ENCODE measurements at places on chromosomes 5 and 9.

GRCh38 chr9:8188723-8189407, 389.3 kb upstream of the DMAC1 start:
- DNase-seq, result peak; percentile 91

- no peak for DNase-seq
These were observed 430 bp upstream of the MSH3 start for GRCh38 chr5:80654054-80654390.

GRCh38 chr5:25489834-25490538, 845.2 kb upstream of the CDH10 start:
- DNase-seq, result no peak

DNA sequence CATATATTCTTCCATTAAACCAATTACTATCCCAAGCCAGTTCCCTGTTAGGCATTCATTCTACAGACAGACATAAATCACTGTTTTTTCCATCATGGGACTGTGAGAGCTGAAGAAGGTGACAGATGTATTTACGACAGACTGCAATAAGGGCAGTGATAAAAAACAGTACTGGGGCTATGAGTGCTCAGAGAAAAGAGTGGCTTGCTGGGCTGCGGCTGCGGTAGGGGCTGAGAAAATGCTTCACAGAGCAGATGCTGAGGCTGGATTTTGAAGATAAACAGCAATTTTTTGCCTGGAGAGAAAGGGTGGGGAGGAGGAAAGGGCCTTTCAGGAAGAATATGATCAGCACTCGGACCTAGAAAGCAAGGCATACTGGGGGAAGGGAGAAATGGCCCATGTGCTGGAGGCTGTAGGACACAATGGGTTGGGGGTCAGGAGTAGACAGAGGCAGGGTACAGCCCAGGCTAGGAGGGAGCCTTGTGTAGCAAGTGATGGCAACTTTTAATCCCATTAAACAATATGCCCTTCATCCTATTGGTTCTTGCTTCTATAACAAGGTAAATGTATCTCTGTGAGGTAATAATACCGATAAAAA, 279.3 kb downstream of the ASTN2 start:
- no peak for DNase-seq

DNA sequence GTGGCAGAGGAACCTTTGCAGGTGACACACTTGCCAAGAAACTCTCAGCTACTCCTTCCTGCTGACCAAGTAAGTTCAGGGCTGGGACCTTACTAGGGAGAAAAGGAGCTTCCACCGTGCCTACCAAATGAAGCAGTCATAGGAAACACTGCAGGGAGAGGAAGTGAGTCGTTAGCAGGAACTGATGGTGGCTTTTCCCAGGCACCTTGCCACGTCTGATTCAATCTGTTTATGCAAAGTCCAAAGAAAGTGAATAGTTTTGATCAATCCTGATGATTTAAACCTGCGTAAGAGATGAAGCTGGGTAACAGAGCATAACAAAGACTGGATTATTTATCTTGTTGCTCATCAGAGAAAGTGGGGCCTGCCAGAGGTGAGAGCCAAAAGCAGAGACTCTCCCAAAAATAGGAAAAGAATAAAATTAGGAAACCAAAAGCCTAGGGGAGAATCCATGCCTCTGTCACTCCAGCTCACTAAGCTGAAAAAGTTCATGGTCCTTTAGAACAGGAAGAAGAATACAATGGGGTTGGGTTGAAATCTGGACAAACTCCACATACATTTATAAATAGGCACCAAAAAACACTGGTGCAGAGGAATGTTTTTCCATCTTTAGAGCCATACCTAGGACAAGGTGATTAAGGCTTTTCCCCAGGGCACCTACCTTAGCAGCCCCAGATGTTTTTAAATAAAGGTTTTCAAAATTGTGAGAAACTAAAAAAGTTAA, 9.3 kb upstream of the PFDN1 start:
- DNase-seq, result no peak

DNA sequence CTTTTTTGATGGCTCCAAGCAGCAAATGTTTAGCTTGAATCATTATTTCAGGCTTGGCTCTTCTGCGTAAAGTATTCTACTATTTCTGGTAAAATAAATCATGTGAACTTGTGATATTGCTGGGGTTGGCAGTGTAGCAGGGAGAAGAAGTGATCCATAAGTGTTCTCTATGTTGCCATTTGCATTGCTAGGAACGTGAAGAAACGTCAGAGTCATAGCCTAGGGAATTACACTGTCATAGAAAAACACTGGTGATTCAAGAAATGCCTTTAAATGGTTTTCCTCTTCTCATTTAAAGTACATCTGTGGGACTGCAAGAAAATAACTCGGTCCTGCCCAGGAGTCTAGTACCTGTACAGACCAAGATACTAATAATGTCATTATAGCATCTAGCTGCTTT, 162.3 kb downstream of the PBX3 start:
- no peak for DNase-seq

GRCh38 chr5:149166128-149166527, 24.8 kb downstream of the ABLIM3 start:
- no peak for DNase-seq

DNA sequence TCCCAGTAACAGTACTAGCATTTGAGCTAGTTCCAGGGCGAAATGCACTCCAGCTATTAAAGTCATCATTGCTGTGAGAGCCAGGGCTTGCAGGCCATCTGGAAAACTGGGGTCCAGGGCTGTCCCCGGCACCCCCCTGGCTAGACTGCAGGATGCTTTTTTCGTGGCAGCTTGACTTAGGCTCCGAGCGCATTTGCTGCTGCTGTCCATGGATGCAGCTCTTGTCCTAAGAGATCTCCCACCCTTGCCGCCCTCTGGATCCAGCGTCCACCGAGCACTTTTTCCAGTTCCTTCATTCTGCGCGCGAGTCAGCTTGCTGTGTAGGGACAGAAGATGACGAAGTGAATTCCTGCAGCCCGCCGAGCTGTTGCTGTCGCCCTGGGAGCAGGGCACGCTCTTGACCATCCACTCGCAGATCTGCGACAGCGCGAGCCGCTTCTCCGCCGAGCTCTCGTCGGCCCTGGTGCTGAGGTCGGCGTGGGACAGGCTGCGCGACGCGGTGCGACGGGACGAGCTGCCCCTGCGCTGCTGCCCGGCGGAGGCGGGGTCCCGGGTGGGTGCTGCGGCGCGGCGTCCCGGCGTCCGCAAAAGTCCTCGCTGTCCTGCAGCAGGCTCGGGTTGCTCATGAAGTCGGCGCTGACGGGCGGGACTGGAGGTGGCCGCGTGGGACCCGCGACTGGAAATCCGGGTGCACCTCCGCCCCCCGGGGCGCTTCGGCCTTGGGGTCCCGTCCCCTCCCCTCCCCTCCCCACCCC, 30.7 kb downstream of the OR2V1 start:
- no peak for DNase-seq

DNA sequence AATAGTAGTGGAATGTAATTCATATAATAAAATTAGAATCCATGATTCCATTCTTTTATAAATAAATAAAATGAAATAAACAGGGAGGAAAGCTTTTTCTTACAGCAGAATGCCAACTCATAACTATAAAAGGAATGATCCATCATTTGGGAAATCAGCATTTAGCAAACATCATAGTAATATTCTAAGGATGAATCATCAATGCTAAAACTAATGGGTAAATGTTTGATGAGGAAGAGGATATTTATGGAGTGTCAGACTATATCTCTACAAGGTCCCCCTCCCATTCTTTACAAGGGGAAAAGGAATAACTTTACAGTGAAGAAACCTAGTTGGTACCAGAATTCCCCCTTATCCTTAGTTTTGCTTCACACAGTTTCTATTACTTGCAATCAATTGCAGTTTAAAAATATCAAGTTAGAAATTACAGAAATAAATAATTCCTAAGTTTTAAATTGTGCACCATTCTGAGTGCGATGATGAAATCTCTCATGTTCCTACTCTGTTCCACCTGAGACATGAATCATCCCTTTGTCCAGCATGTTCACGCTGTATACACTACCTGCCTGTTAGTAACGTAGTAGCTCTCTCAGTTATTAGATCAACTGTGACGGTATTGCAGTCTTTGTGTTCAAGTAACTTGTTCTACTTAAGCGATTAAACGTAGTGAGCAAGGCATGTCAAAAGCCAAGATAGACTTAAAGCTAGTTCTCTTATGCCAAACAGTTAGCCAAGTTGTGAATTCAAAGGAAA, 14.2 kb upstream of the JAKMIP2 start:
- no peak for DNase-seq

DNA sequence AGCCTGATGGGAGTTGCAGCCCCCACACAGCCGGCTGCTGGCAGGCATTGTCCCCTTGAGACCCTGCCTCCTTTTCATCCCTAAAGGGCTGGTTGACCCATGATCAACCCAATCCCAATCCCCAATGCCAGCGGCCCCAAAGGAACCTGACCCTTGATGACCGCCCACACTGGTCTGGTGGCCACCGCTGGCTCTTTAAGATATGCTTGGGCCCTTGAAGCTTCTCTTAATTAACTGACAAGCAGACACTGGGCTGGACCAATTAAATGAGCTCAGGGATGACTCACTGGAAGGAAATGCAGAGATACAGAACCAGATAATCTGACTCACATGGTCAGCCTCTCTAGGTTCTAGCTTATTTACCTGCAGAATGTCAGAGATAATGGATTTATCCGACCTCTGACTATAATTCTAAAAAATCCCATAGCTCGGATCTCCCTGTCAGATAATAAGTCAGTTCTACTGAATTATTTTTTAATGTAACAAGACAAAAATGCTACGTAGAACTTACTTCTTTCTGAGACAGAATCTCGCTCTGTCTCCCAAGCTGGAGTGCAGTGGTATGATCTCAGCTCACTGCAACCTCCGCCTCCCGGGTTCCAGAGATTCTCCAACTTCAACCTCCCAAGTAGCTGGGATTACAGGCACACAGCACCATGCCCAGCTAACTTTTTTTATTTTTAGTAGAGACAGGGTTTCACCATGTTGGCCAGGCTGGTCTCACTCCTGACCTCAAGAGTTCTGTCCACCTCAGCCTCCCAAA, 11.1 kb upstream of the MLANA start:
- DNase-seq, result no peak

DNA sequence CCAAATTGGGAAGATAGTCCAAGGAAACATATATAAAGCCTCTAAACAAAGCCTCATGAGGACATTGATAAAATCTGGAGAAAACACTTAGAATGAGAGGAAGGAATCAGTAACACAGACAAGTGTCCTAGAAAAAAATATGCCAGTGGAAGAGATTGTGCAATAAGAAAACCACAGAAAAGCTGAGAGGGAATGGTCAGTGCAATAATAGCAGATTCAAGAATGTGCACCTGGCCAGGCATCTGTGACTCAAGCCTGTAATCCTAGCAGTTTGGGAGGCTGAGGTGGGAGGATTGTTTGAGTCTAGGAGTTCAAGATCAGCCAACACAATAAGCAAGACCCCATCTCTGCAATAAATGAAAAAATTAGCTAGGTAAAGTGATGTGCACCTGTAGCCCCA, 691.2 kb upstream of the CDH6 start:
- no peak for DNase-seq

DNA sequence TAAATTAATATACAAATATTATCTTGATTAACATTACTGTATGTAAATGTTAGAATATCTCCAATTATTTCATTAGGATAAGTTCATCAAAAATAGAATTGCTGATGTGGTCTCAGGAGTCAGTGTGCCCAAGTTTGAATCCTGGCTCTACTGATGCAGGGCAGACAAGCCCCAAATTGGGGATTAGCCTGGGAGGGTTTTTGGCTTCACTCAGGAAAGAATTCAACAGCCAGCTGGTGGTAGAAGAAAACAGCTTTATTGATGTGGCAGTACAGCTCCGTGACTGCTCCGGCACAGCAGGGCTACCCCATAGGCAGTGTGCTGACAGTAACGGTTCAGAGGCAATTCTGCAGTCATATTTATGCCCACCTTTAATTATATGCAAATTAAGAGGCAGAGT, 32.5 kb downstream of the COL27A1 start:
- no peak for DNase-seq

DNA sequence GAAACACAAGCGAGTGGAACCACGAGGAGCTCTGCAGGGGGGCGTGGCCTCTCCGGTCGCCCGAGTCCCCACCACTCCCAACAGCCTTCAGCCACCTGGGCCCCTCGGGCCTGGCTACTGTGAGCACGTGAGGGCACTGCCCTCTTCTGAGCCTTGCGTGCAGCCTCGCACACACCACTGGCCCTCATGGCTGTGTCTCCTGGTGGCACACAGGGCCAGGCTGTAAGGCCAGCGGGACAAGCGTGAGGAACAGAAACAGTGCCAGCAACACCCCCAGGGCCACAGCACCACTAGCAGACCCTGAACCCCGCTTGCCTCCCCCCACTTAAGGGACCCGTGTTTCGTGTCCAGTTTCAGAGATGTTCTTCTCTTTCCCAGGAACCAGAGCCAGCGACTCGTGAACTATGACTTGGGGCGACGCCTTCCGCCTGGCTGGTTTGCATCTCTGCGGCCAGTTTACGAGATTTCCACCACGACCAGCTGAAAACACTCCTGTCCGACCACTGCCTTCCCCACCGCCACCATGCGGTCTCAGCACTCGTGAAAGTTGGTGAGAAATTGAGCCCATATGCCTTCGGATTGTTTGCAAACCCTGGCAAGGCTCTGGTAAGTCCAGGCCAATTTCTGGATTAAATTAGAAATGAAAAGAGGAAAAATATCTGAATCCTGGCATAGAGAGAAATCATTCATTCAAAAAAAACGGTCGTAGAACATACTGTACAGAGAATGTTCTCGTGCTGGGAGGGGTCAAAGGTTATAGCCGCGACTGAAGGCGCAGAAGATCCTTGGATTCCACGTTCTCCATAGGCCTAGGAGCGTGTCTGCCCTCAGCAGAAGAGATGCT, 135.6 kb downstream of the ZNF354C start:
- no peak for DNase-seq

- no peak for DNase-seq
These were observed 415.7 kb downstream of the ZNF608 start for GRCh38 chr5:124330595-124331220.

DNA sequence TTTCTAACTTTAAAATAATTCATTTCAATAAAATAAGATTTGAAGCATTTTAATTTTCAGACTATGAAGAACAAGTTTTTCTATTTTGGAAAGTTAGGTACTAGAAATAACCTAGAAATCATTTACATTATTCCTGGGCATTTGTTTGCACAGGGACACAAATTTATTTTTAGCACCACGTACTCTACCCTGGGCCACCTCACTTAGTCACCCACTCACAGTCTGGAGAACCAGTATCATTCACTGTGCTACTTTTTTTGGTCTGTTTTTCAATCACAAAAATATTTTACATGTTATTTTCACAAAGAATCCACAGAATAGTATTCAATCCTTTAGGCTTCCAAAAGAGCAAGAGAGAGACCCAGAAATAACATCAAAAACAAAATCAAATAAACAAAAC, 128.6 kb upstream of the ACOT12 start:
- DNase-seq, result no peak

DNA sequence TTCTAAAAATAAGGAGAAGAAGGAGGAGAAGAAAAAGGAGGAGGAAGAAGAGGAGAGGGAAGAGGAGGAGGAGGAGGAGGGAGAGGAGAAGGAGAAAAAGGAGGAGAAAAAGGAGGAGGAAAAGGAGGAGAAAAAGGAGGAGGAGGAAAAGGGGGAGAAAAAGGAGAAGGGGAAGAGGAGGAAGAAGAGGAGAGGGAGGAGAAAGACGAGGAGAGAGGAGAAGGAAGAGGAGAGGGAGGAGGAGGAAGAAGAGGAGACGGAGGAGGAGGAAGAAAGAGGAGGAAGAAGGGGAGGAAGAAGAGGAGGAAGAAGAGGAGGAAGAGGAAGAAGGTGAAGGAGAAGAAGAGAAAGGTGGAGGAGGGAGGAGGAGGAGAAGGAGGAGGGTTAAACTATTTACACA, 210.2 kb upstream of the TRPM3 start:
- DNase-seq, result no peak

GRCh38 chr9:4095484-4095883, 204.4 kb downstream of the GLIS3 start:
- DNase-seq, result no peak

GRCh38 chr9:75743855-75744254, 146.6 kb upstream of the PCSK5 start:
- DNase-seq, result no peak

Measured in NCI-H2227 treated with DMSO at 0.1 percent for 48 hours (cell line).